COR-L47 (cell line): ENCODE measurements at places on chromosomes 5 and 9.

DNA sequence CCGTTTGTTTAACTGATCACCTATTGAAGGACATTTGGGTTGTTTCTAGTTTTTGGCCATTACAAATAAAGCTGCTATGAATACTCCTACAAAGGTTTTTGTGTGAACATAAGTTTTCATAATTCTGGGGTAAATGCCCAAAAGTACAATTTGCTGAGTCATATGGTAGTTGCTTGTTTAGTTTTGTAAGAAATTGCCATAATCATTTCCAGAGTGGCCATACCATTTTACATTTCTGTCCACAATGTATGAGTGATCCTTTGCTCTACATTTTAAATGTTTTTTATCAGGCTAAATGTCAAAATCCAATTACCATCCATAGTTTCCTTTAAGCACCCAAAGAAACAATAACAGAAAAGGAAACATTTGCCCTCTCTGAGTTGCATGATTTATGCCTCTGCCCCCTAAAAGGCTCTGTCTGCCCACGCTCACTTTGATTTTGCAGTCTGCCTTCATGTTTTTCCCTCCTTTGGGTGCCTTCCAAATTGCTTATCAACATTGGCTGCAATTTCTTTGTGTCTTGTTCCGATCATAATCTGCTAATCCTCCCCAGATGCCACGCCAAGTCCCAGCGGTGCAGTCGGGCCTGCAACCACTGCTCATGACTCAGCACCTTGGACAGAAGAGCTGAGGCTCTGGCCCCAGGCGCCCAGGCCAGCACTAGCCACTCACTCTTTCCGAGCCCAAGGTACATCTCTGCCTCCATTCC, 339.2 kb downstream of the PIK3R1 start:
- no peak for DNase-seq

DNA sequence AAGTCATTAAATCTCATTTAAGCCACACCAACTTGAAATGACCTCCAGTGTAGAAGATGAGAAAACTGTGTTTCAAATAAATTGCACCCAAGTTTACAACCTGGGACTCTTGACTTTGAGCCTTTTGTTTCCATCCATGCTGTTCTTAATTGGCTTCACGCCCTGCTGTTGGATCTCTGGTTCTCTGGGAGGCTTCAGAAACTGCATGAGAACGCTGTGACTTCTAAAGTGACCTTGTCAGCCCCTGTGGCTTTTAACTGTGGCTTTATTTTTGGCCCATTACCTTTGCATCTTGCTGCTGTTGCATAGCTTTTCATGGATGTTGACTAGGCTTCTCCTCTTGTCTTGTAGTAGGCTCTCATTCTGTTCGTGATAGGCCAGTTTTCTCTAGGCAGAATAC, 29.3 kb downstream of the TNFAIP8 start:
- DNase-seq = no peak

DNA sequence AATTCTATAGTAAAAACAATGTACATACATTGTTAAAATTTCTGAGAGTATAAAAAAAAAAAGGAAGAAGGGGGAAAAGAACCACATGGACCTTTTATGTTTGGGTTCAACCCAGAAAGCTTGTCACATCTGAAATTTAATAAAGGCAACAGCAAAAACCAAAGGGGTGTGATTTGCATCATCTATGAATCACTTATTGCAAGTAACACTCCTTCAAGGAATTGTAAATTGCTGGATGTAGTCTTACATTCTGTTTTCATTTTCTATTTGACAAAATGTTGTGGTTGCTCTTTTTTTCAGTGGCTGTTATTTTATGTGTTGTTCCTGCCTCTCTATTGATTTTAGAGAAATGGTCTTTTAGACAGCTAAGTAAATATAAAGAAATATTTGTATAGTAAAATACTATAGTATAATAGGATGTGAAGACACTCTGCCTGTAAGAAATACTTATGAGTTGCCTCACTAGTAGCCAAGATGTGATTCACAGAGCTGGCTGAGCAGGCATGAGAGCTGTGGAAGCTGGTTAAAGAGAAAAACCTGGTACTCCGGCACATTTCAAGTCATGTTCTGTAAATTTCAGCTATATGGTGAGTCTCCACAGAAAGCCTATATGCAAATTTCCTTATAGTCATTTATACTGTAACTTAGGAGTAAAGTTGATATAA, 131.1 kb upstream of the CNTLN start:
- no peak for DNase-seq

GRCh38 chr5:141513627-141514329, 24.9 kb downstream of the PCDHGC5 start:
- DNase-seq = peak; percentile 78

- DNase-seq = no peak
These were observed 58.8 kb downstream of the MARCHF3 start for GRCh38 chr5:126971455-126972031.
